ENCODE measurements at places on chromosomes 16 and 17. TPM values are rescaled to one million over a fixed set of nuclear protein-coding genes. Genes with fewer than 3 reads are reported as not detected.
A peak's percentile ranks its signal among the peaks of the same experiment; 100 is the strongest.

DNA sequence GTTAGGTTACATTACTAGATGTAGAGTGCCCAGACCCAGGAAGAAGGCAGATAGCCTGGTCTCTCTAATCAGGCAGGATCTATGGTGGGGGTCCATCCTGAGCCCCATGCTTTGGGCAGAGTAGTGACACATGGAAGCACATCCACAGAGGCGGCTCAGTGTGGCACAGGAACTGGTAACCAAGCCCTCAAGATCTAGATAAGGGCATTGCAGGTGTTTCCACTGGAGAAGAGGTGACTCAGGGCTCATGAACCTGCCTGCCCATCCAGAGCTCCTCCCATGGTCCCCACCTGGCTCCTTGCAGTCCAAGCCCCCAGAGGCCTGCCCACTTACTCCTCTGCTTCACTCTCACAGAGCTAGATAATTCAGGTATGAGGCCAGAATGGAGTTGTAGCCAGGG lies 62.0 kb upstream of the TMEM132E start:
- no peak overlapping the region for H3K27ac ChIP-seq
- no peak overlapping the region for H3K4me3 ChIP-seq
- no peak for DNase-seq
- peaks cover 5% of the 10 kb centered on the region for H3K27me3 ChIP-seq
- H3K4me1 ChIP-seq, result no peaks in the 10 kb centered on the region

DNA sequence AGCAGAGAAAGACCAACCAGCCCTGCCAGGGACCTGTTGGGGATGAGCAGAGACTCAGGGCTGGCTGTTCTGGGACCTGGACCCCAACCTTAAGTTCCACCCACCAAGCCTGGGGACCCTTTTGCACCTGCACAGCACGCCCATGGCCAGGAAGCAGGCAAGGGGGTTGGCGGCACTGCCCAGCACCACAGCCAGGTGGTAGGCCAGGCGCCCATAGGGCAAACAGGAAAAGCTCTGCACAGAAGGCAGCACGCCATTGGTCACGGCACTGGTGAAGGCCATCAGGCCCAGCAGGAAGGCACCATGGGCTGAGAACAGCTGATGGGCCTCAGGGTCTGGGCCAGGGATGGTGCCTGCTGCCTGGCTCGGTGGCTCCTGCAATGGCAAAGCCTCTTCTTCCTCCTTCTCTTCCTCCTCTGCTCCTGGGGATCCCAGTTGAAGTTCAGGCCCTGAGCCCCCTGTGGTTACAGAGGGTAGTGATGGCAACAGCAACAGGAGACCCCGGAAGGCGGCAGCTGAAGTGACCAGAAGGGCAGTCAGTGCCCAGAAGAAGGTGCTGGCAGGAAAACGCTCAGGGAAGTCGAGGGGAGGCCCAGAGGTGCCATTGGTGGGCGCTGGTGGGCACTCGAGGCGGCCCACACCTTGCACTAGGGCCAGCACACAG lies 1.7 kb downstream of the SLC52A1 start:
- H3K36me3 ChIP-seq, result peaks cover 2% of the 10 kb centered on the region
- peaks cover 3% of the 10 kb centered on the region for H3K27me3 ChIP-seq
- no peak for DNase-seq
- H3K27ac ChIP-seq, result no peak overlapping the region

DNA sequence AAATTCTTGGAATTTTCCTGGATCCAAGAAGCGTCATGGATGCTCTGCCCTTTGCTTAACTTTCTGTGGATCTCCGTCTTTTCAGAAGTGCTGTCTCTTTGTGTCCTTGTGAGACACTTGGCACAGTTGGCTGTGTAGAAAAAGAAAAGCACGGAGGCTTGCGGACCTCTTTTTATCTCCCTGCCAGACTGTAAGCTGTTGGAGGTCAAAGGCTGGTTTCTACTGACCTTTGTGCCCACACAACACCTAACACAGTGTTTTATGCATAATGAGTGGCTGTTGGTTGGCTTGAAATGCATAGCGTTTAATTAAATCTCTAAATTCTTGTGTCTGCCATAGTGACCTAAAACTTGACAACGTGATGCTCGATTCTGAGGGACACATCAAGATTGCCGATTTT lies 75.7 kb upstream of the CACNG3 start:
- DNase-seq, result no peak
- no peaks in the 10 kb centered on the region for H3K4me1 ChIP-seq
- no peak overlapping the region for H3K27ac ChIP-seq
- H3K27me3 ChIP-seq, result no peaks in the 10 kb centered on the region

GRCh38 chr16:65624229-65624628 lies 502.4 kb upstream of the CDH11 start:
- H3K27me3 ChIP-seq, result no peaks in the 10 kb centered on the region
- no peak for DNase-seq
- H3K4me3 ChIP-seq, result no peak overlapping the region
- H3K4me1 ChIP-seq, result no peaks in the 10 kb centered on the region
- H3K27ac ChIP-seq, result no peak overlapping the region

DNA sequence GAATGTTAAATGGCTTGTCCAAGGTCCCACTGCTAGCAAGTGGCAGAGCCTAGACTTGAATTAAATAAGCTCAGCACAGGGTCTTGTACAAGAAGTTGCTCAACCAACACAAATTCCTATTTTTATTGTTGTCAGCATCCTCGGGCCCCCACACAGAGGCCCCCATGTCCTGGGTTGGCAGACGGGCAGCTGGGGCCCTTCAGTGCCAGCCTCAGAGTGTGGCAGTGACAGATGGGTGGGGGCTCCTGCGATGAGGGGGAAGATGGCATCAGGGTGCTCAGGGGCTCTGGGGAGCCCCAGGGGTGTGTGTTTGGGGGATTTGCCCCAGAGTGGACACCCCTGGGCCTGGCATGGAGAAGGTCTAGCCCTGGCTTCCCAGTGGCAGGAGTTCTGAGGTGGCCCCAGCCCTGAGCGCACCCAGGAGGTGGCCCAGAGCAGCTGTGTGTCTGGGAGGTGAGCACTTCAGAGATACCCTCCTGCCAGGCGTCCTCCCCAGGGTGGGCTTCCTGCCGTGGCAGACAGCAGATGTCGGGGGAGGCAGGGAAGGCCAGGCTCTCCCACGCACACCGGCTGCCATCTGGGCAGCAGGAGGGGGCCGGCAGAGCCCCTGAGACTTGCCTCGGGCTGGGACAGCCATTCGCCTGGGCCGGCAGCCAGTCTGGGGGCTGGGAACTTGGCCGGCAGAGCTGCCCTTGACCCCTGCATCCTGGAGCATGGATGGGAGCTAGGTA lies 150.8 kb downstream of the C16orf78 start:
- H3K36me3 ChIP-seq, result no peaks in the 10 kb centered on the region
- H3K27ac ChIP-seq, result no peak overlapping the region
- H3K4me3 ChIP-seq, result no peak overlapping the region
- no peaks in the 10 kb centered on the region for H3K27me3 ChIP-seq

DNA sequence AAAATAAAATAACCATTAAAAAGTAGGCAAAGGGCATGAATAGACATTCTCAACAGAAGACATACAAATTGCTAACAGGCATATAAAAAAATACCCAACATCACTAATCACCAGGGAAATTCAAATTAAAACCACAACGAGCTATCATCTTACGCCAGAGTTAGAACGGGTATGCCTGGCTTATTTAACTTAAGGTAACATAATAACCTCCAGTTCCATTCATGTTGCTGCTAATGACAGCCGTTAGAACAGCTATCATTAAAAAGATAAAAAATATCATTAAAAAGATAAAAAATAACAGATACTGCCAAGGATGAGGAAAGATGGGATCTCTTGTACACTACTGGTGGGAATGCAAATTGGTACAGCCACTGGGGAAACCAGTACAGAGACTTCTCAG lies 89.3 kb downstream of the GAS7 start:
- peaks cover 4% of the 10 kb centered on the region for H3K4me1 ChIP-seq
- no peak for DNase-seq
- H3K27ac ChIP-seq, result no peak overlapping the region
- H3K27me3 ChIP-seq, result peaks cover 20% of the 10 kb centered on the region
- no peaks in the 10 kb centered on the region for H3K36me3 ChIP-seq
- no peak overlapping the region for H3K4me3 ChIP-seq

DNA sequence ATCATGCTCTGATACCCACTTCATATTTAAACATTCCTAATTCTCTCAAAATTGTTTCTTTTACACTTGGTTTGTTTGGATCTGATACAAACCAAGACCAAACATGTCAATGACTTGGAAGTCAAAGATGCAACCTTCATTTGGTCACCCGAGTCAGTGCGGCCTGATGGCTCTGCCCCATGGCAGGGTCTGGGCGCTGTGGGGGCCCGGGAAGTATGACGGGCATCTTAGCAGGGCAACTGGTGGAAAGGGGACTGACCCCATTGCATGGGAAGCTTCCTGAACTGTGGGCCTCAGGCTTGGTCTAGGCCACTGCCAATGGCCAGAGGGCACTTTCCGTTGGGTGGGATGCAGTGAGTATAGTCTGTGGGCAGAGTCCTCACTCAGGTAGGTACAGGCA lies 178.0 kb downstream of the KATNIP start:
- H3K4me1 ChIP-seq, result peaks cover 7% of the 10 kb centered on the region
- no peak overlapping the region for H3K4me3 ChIP-seq
- H3K27ac ChIP-seq, result no peak overlapping the region
- no peaks in the 10 kb centered on the region for H3K27me3 ChIP-seq

DNA sequence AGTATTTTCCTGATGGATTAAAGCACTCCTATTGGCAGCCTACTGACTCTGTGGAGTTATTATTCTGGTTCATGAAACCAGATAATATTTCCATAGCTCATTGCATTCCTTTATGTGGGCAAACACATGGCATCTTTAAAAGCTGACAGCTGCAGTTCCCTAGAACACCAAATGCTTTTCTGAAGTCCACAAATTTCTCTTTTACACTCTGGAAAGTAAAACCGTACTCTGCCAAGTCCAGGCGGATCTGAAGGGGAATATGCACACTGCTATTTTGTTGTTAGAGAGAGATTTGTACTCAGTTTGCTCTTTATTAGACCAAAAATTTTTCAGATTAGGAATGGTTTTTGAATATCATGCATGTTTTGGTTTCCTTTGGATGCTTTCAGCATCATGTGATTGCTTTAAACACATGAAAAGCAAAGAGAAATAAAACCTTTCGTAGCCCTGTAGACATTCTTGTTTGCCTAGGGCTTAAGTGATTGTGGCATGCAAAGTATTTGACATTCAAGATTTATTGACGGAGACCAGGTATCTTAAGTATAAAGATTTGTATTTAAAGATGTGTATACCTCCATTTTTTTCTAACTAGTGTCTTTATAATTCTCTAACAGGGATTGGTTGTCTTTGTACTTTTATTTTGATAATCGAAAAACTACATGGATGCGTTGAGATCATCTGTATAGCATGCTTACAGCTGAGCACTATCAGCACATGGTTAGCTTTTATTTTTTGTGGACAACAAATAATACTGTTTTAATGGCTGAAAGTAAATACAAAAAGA lies 19.5 kb downstream of the SEC14L1 start:
- no peak overlapping the region for H3K4me3 ChIP-seq
- peaks cover 61% of the 10 kb centered on the region for H3K36me3 ChIP-seq
- peaks cover 60% of the 10 kb centered on the region for H3K4me1 ChIP-seq
- no peaks in the 10 kb centered on the region for H3K27me3 ChIP-seq
- H3K27ac ChIP-seq, result no peak overlapping the region

DNA sequence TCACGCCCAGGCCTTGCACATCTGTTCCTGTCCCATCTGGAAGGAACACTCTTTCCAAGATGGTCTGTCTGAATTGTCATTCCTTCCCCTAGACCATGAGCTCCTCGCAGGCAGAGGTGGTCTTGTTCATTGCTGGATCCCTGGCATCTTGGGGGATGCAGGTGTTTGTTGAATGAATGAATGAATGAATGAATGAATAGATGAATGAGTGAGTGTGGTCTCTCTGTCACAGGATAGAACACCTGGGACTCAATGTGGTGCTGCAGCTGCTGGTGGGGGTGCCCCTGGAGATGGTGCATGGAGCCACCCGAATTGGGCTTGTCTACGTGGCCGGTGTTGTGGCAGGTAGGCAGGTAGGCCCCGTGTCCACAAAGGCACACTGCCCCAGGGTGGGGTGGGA lies 32.2 kb downstream of the RHBDL3 start:
- H3K4me1 ChIP-seq, result no peaks in the 10 kb centered on the region
- H3K27ac ChIP-seq, result no peak overlapping the region
- peaks cover 2% of the 10 kb centered on the region for H3K27me3 ChIP-seq
- no peaks in the 10 kb centered on the region for H3K36me3 ChIP-seq
- H3K4me3 ChIP-seq, result no peak overlapping the region
- no peak for DNase-seq

GRCh38 chr17:54968262-54968987 lies at the start of the genes COX11 and STXBP4:
Gene COX11 (minus strand): TSS chr17:54968654. CDS start chr17:54968646, 8 bp downstream.
Gene STXBP4 (plus strand): TSS chr17:54968765. CDS start chr17:54986220, 17,455 bp downstream.
- no peak within 1 kb of the TSS for H3K27ac ChIP-seq
- no peaks in the 10 kb centered on the region for H3K27me3 ChIP-seq
- H3K36me3 ChIP-seq, result peaks cover 12% of the 10 kb centered on the region
- peak; percentile 95 for DNase-seq
- H3K4me3 ChIP-seq, result no peak within 1 kb of the TSS

DNA sequence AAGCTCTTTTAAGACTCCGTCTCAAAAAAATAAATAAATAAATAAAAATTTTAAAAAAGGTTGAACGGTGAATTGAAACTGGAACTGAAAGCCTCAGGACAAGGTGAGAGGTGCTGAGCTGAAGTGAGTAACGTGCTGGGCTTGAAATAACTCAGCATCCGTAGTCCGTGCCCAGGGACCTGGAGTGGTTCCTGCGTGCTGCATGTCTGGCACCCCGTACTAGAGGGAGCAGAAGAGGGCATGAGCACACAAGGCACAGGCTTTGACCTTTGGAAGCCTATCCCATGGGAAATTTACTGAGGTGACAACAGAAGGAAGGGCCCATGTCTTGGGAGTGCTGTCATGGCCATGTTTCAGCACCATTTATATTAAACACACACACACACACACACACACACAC lies 4.5 kb upstream of the MEIOB start:
- peaks cover 19% of the 10 kb centered on the region for H3K27me3 ChIP-seq
- no peak overlapping the region for H3K4me3 ChIP-seq
- H3K27ac ChIP-seq, result no peak overlapping the region
- no peak for DNase-seq
- no peaks in the 10 kb centered on the region for H3K36me3 ChIP-seq

- peaks cover 60% of the 10 kb centered on the region for H3K27me3 ChIP-seq
- peak overlapping the region; percentile 81 for H3K4me3 ChIP-seq
- H3K27ac ChIP-seq, result no peak overlapping the region
- peaks cover 10% of the 10 kb centered on the region for H3K4me1 ChIP-seq
- DNase-seq, result no peak
Observed at GRCh38 chr17:58756246-58757161, 850 bp downstream of the PPM1E start.

- no peak for DNase-seq
- no peaks in the 10 kb centered on the region for H3K4me1 ChIP-seq
- no peak overlapping the region for H3K4me3 ChIP-seq
- peaks cover 10% of the 10 kb centered on the region for H3K27me3 ChIP-seq
- no peak overlapping the region for H3K27ac ChIP-seq
- H3K36me3 ChIP-seq, result no peaks in the 10 kb centered on the region
Observed at GRCh38 chr16:49452108-49452507, 78.5 kb downstream of the C16orf78 start.

- H3K27ac ChIP-seq, result no peak overlapping the region
- peaks cover 2% of the 10 kb centered on the region for H3K27me3 ChIP-seq
- peaks cover 5% of the 10 kb centered on the region for H3K36me3 ChIP-seq
- H3K4me3 ChIP-seq, result no peak overlapping the region
Observed at GRCh38 chr16:89613954-89614459, 565 bp downstream of the DPEP1 start.

Gene RASL10B
- not detected for total RNA-seq

Gene SHISA9
- total RNA-seq, result not detected

Gene CPNE7
- total RNA-seq, result 1.1 TPM

Gene PPP1R27
- not detected for total RNA-seq

Gene SLC2A4
- not detected for total RNA-seq

Gene CDC6
- 110 TPM for total RNA-seq

Gene TBC1D3G
- not detected for total RNA-seq

Gene TIMP2
- total RNA-seq, result 3.6 TPM

Gene SLC22A31
- not detected for total RNA-seq

Gene SOX15
- 0.34 TPM for total RNA-seq
